ENCODE measurements at places on chromosomes 2 and 18.

DNA sequence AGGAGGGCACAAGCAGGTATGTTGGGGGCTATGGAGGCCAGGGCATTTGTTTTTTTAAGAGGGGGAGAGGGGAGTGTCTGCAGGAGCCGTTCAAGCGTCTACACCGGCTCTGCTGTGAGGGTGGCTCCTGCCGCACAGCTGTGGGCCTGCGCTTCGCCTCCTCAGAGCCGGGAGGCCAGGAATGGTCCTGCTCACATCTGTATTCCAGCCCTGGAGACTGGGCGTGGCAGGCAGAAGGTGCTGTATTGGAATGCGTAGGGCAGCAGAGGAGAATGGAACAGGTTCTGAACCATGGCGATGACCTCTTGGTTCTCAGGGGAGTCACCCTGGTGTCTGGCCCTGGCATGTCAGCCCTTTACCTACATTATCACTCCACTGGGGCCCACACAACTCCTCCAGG is 26.8 kb upstream of the INHBB start:
- DNase-seq, result no peak

- DNase-seq, result no peak
These were observed 137.1 kb downstream of the ZEB2 start for GRCh38 chr2:144382849-144383248.

GRCh38 chr2:19041434-19042041 is 316.9 kb downstream of the OSR1 start:
- no peak for DNase-seq

- no peak for DNase-seq
These were observed 67.4 kb downstream of the MEP1B start for GRCh38 chr18:32257084-32257785.

GRCh38 chr2:112006076-112006410 is 49.0 kb upstream of the TMEM87B start:
- no peak for DNase-seq

DNA sequence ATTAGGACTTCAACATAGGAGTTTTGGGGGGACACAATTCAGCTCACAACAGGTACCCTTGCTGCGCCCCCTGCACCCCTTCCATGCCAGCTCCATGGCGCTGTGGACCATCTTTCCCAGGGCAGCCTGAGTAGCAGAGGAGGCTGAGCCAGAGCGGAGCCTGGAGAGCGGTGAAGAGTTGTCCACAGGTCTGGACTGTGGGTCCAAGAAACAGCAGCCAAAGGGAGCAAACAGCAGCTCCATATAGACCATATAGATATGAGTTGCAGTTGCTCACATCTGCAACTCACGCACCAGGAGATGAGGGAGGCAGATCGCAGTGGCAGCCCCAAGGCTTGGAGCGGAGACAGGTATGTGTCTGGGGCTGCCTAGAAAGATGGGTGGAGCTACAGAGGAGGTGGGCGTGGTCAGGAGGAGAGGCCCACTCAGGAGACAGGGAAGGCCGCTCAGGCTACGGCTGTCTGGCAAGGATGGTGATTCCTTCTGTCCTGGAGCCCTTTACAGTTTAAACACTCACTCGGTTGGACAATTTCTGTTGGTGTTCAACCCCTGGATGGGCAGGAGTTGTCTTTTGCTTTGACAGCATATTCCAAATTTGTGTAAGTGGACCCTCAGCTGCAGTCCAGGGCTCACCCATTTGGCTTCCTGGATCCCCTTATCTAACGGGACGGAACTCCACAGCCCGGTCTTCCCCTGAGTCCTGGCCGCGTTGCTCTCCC is 155.1 kb downstream of the LPIN1 start:
- no peak for DNase-seq

DNA sequence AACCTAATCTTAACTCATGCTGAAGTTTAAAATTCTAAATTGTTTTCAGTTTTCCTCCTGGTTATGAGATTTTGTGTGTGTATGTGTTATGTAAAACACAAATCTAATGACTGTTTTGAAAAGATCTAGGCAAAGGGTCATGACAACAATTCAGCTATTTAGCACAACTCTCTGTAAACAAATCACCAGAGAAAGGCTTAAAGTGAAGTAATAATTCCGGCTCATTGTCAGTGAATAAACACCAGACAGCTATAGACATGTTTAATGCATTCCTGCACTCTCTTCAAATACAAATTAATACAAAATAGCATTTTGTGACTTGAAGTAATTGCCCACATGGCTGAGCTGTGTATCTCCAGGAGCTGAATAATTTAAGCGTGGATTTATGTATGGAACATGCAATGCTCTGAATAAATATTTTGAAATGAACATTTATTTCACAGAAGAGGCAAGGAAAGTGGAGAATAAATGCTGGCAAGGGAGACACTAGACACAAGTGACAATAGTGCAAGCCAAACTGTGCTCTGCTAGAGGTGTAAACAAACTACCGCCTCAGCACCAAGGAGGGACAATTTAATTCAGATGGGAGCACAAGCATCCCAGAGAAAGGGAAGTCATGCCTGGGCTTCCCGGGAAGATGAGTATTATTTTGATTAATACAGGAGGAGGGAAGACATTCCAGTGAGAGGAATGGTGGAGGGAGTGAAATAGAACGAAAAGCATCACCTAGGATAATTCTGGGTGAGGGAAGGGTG is 133.6 kb upstream of the XPO1 start:
- no peak for DNase-seq

- DNase-seq, result no peak
These were observed 45.4 kb upstream of the ANKRD62 start for GRCh38 chr18:12048010-12048826.

DNA sequence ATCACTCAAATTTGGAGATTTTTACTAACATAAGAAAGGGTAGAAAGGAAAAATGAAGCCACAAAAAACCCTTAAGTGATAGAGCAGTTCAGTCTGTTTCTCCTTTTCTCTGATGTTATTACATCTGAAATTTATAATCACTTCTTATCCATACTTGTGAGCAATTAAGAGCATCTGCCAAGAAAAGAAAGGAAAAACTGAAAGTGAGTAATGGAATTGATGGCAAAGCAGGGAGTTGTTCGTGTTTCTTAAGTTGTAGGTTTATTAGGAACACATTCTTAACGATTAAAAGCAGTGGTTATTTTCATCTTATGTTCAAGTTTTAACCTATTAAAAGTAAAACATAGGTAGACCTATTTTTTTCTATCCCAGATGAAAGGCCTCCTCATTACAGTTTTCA is 277.7 kb downstream of the RND3 start:
- DNase-seq, result no peak

- no peak for DNase-seq
These were observed 26.6 kb downstream of the ONECUT2 start for GRCh38 chr18:57461652-57462269.

- no peak for DNase-seq
These were observed 804.4 kb upstream of the CELF4 start for GRCh38 chr18:38369772-38370690.

DNA sequence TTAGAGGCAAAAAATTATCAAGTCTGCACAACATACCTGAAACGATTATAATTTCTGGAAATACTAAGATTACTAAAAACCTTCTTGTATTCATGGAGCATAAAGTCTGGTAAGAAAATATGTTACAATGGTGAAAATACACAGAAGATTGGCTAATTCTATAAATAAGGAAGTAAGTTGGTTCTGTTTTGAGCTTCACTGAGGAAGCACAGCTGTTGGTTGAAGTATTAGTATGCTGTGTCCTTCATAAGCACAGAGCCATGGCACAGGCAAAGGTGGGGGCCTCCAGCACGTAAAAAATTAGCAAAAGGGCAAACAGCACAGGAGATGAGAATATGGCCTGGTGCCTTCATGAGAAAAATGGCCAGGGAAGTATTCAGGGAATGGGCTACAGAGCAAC is 40.4 kb upstream of the ANKRD62 start:
- no peak for DNase-seq

- DNase-seq, result no peak
These were observed 107.3 kb downstream of the DYSF start for GRCh38 chr2:71560638-71561011.

- DNase-seq, result no peak
These were observed 130.0 kb upstream of the CTDP1 start for GRCh38 chr18:79549638-79550000.

GRCh38 chr18:48780201-48780912 is 170.4 kb downstream of the SMAD7 start:
- DNase-seq, result peak; percentile 40

- DNase-seq, result no peak
These were observed 496.6 kb upstream of the SPHKAP start for GRCh38 chr2:228678110-228678509.

GRCh38 chr2:30185178-30185577 is 38.4 kb downstream of the YPEL5 start:
- DNase-seq, result no peak

DNA sequence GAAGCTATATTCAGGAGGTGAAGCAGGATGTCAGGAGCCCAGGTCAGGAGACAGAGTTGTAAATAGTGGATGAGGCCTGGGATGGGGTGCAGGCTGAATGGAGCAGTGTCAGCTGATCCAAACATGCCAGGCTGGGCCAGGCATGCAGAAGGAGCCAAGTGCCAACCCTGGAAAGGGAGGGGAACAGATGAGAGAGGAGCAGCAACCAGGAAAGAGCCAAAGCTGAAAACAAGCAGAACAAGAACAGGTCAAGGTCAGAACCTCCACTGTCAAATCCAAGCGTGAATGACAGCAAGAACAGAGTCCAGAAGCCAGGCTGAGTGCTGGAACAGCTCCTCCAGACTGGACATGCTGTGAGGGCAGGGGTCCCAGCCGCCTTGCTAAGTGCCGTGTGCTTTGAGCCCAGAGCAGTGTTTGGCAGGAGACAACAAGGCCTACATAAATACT is 49.2 kb upstream of the PPP1CB start:
- DNase-seq, result no peak

DNA sequence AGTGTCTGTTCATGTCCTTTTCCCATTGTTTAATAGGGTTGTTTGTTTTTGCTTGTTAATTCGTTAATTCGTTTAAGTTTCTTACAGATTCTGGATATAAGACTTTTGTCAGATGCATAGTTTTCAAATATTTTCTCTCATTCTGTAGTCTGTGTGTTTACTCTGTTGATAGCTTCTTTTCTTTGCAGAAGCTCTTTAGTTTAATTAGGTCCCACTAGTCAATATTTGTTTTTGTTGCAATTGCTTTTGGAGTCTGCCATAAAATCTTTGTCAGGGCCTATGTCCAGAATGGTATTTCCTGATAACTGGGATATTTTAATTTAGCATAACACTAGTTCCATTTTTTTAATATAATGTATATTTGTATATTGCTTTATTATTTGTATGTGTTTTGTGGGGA is 1380.1 kb downstream of the SUCLG1 start:
- no peak for DNase-seq

GRCh38 chr2:18132697-18133096 is 254.2 kb downstream of the KCNS3 start:
- no peak for DNase-seq

- DNase-seq, result peak; percentile 91
These were observed 10.9 kb upstream of the FHL2 start for GRCh38 chr2:105409717-105410116.

DNA sequence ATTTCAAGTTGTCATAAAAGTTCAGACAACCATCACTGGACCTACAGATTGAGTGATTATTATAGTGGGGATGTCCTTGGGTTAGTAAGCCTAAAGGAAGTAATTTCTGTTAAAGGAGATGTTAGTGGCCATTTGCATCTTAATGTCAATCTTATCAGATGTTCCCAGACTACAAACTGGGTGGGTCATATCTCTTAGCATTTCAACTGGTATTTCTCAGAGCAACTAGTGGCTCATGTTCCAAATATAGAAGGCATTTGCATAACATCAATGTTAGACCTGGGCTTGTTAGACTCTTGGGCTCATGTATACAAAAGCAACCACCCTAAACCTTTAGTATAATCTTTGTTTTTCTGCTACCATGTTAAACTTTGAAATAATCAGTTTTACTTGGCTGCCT is 17.9 kb downstream of the PLEKHA3 start:
- no peak for DNase-seq

GRCh38 chr18:74493689-74494088 is 2.5 kb upstream of the CNDP2 start:
- peak; percentile 54 for DNase-seq

GRCh38 chr2:186537019-186537418 is 51.0 kb downstream of the ZC3H15 start:
- DNase-seq, result no peak

- peak; percentile 77 for DNase-seq
These were observed 3.4 kb downstream of the REL start for GRCh38 chr2:60884800-60885199.

GRCh38 chr2:9152975-9153642 is 53.5 kb upstream of the ASAP2 start:
- no peak for DNase-seq

DNA sequence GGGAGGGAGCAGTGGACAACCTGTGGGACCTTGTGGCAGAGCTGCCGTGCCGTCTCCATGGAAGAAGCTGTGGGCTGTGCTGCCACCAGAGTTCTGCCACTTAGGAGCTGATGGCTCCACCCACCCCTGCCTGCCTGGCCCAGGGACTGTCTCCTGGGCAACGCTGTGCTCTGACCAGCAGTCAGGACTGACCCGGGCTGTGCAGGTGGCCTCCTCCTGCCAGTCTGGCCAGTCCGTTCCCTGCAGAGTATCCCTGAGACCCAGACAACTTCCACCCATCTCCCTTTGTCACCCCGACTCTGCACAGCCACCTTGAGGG is 12.8 kb downstream of the ASIC4 start:
- DNase-seq, result no peak

GRCh38 chr2:25215232-25215631 is 46.9 kb upstream of the POMC start:
- no peak for DNase-seq

DNA sequence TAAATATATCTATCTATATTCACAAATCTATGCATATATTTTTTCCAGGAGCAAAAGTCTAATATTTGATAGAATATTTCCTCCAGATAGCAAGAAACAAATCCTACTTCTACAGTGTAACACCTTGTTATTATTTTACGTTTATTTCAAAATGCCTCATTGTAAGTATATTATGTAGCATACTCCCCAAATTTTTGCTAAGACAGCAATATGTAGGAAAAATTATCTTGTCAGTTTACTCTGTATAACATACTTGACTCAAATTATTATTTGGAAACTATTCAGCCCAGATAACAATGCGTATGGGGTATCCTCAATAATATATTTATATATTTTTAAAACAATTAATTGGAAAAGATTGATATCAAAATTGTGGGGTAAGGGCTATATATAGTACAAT is 313.2 kb downstream of the NR4A2 start:
- no peak for DNase-seq

- DNase-seq, result no peak
These were observed 13.1 kb downstream of the AP1S3 start for GRCh38 chr2:223824301-223824700.

All from endothelial cell of umbilical vein (primary cell).